ENCODE measurements at places on chromosomes 5 and 9. TPM values are rescaled to one million over a fixed set of nuclear protein-coding genes. Genes with fewer than 3 reads are reported as not detected.

The ADCY2 gene
- 0.59 TPM for total RNA-seq

The SOWAHA gene
- 0.13 TPM for total RNA-seq

DNA sequence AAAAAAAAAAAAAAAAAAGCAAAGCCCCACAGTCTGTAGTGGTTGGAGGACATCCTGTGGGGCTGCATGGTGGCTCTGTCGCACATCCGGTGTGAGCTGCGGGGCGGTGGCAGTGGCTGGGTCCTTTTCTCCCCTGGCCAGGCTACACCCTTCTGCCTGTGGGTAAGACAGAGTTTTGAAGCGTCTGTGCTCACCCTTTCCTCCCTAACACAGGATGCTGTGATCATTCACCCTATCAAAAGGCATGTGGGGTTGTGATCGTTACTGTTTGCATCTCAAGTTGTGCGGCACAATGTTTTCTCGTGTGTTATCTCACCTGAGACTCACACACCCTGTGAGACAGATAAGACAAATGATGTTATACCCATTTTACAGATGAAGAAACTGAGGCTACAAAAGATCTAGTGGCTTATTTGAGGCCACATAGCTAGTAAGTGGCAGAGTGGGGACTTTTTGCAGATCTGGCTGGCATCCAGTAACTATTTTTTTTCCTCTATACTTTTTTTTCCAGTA lies 17.5 kb downstream of the IRF1 start:
- H3K4me1 ChIP-seq: peaks cover 81% of the 10 kb centered on the region
- no peak overlapping the region for H3K4me3 ChIP-seq
- no peaks in the 10 kb centered on the region for H3K36me3 ChIP-seq
- DNase-seq: no peak
- no peaks in the 10 kb centered on the region for H3K27me3 ChIP-seq

The CCNI2 gene
- total RNA-seq: not detected

DNA sequence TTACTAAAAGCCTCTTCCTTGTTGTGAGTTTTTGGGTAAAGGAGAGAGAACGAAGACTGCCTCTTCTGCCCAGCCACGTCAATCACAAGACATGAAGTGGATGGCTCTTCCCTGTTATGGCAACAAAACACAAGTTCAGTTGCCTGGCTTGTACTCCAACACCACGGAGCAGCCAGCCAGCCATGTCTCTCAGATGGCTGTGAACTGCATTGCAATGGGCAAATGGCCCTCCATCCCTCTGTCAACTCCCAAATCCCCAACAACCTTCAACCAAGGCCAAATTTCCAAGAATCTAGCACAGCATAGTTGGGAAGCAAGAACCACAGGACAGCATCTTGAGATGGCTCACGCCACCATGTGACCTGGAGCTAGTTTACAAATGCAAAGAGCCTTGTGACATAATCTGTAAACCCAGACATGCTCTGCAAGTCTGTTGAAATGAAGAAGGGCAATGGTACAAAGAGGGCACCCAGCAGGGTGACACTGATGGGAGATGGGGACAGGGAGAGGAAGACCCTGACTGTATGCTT lies 53.9 kb downstream of the ZNF366 start:
- H3K4me1 ChIP-seq: peaks cover 34% of the 10 kb centered on the region
- H3K27ac ChIP-seq: peak overlapping the region; percentile 92
- DNase-seq: no peak
- no peak overlapping the region for H3K4me3 ChIP-seq
- no peaks in the 10 kb centered on the region for H3K27me3 ChIP-seq

The MLANA gene
- total RNA-seq: not detected

- H3K27ac ChIP-seq: no peak overlapping the region
- DNase-seq: no peak
- H3K36me3 ChIP-seq: no peaks in the 10 kb centered on the region
- H3K27me3 ChIP-seq: no peaks in the 10 kb centered on the region
- H3K4me1 ChIP-seq: no peaks in the 10 kb centered on the region
These were observed 28.4 kb upstream of the ITGA1 start for GRCh38 chr5:52759331-52759730.

The TAF1L gene
- not detected for total RNA-seq

DNA sequence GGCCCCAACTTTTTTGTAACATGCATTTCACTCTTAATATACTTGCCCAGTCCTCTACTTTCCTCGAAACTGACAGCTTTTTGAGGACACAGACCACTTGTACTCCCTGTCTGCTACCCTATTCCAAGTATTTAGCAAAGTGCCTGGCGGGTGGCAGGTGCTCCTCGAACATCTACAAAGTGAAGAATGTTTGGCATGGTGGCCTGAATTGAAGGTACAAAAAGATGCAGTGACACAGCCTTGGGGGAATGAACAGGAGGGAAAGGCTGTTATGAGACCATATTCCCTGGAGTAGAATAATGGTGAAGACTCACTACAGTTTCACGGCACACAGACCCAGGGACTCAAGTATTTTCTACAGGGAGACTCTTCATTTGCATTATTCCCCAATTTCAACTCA lies 590.9 kb downstream of the PRELID2 start:
- no peak for DNase-seq
- H3K27me3 ChIP-seq: no peaks in the 10 kb centered on the region
- H3K4me1 ChIP-seq: no peaks in the 10 kb centered on the region
- H3K27ac ChIP-seq: no peak overlapping the region

DNA sequence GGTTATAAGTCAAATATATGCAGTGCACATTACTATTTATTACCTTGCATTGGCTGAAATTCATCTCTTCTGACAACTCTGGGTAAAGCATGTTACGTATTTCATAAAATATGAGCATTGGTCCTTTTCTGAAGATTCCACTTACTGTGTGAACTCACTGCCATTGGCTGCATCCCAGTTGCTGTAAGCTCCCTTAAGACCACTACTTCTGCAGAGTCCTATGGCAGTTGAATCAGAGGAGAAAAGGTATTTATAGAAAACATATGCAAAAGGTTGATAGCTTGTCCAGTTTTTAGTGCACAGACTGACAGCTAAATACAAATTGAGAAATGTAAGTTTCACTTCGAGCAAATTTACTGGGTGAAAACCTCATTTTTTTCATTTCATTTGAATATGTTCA lies 394.6 kb upstream of the ARRDC3 start:
- no peaks in the 10 kb centered on the region for H3K27me3 ChIP-seq
- no peak for DNase-seq

- H3K36me3 ChIP-seq: no peaks in the 10 kb centered on the region
- H3K4me1 ChIP-seq: peaks cover 31% of the 10 kb centered on the region
- DNase-seq: no peak
- no peak overlapping the region for H3K4me3 ChIP-seq
- no peaks in the 10 kb centered on the region for H3K27me3 ChIP-seq
- H3K27ac ChIP-seq: peak overlapping the region; percentile 86
These were observed 3.2 kb downstream of the SH3PXD2B start for GRCh38 chr5:172450861-172451695.

GRCh38 chr5:87183896-87184295 lies 83.8 kb upstream of the RASA1 start:
- H3K4me3 ChIP-seq: no peak overlapping the region
- no peak for DNase-seq
- H3K4me1 ChIP-seq: no peaks in the 10 kb centered on the region
- no peaks in the 10 kb centered on the region for H3K36me3 ChIP-seq
- H3K27me3 ChIP-seq: no peaks in the 10 kb centered on the region

The FSTL4 gene
- total RNA-seq: 4.1 TPM

GRCh38 chr9:121260457-121261106 lies 7.4 kb upstream of the GSN start:
- H3K4me1 ChIP-seq: no peaks in the 10 kb centered on the region
- H3K27me3 ChIP-seq: no peaks in the 10 kb centered on the region
- no peak for DNase-seq
- no peak overlapping the region for H3K4me3 ChIP-seq

- no peak overlapping the region for H3K4me3 ChIP-seq
- DNase-seq: no peak
- no peaks in the 10 kb centered on the region for H3K27me3 ChIP-seq
These were observed 6.5 kb upstream of the SPATA24 start for GRCh38 chr5:139410121-139410992.

The GLDC gene
- 18.3 TPM for total RNA-seq

GRCh38 chr9:134656334-134657006 lies 14.9 kb downstream of the COL5A1 start:
- H3K4me3 ChIP-seq: no peak overlapping the region
- H3K27ac ChIP-seq: no peak overlapping the region
- no peak for DNase-seq
- H3K4me1 ChIP-seq: peaks cover 51% of the 10 kb centered on the region
- no peaks in the 10 kb centered on the region for H3K27me3 ChIP-seq

- H3K27me3 ChIP-seq: no peaks in the 10 kb centered on the region
- H3K4me3 ChIP-seq: no peak overlapping the region
- no peaks in the 10 kb centered on the region for H3K4me1 ChIP-seq
- no peaks in the 10 kb centered on the region for H3K36me3 ChIP-seq
These were observed 221.4 kb downstream of the CFAP90 start for GRCh38 chr5:7629561-7629960.

The PHYHD1 gene
- 3.7 TPM for total RNA-seq

The AHRR gene
- 1.5 TPM for total RNA-seq

- H3K36me3 ChIP-seq: no peaks in the 10 kb centered on the region
- H3K27ac ChIP-seq: no peak overlapping the region
- DNase-seq: no peak
- H3K4me3 ChIP-seq: no peak overlapping the region
These were observed 11.0 kb downstream of the SPINK14 start for GRCh38 chr5:148179234-148179824.

The MRPL36 gene
- 52.6 TPM for total RNA-seq
